ENCODE measurements at places on chromosomes 4 and X.
A peak's percentile ranks its signal among the peaks of the same experiment; 100 is the strongest.

GRCh38 chr4:158523990-158524535, 2.4 kb downstream of the RXFP1 start:
- no peak for DNase-seq

DNA sequence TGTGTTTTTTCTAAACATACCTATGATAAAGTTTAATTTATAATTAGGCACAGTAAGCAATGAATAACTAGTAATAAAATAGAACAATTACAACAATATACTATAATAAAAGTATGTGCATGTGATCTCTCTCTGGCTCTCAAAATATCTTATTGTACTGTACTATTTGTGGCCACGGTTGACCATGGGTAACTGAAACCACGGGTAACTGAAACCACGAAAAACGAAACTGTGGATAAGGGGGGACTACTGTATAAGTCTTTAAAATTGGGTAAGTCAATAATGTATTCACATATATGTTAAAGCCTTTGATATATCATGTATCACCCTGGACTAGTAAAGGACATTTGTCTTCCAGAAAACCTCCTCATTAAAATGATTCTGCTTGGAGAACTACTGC, 20.0 kb downstream of the TMEM154 start:
- no peak for DNase-seq

DNA sequence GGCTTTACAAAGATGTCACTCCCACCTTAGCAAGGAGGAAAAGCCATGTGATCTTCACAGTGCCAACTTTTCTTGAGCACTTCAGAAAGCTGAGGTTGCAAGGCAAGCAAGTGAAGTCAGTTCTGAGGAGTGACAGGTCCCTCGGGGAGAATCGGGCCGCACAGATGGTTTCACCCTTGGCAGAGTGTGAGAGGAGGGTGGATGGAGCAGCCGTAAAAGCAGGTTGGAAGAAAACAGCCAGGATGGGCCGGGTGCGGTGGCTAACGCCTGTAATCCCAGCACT, 43.6 kb upstream of the TLR3 start:
- DNase-seq, result no peak

DNA sequence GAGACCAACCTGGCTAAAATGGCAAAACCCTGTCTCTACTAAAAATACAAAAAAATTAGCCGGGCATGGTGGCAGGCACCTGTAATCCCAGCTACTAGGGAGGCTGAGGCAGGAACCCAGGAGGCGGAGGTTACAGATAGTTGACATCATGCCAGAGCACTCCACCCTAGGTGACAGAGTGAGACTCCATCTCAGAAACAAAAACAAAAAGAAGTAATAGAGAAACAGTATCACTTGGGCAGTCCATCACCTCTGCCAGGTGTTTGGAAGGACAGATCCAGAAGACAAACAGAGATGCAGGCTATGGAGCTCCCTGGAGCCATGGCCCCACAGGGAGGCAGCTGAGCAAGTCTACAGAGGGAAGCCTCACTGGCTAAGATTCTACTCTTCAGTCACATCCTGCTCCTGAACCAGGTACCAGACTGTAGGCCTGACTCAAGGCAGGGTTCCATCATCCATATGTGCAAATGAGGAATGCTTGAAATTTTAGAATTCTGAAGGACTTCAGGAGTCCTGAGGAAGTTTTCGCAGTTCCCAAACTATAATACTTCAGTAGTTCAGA, 81.4 kb upstream of the CPEB2 start:
- DNase-seq, result no peak

DNA sequence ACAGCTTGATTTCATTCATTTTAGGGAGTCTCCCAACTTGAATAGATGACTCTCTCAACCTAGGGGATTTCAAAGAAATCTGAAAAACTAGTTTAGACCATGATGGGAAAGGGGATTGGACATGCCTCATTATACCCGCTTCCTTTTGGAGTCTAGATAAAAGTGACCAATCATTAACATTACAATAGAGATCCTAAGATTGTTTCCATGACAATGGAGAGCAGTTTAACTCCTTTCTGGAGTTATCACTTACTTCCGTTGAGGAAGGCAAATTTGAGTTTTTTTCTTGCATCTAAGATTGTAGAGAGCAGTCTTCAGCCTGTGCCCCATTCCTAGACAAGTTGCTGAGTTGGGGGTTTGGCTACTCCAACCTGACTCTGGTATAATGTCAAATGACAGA, 11.4 kb upstream of the IL15 start:
- no peak for DNase-seq

GRCh38 chrX:39808471-39808917, 289.3 kb downstream of the BCOR start:
- no peak for DNase-seq

DNA sequence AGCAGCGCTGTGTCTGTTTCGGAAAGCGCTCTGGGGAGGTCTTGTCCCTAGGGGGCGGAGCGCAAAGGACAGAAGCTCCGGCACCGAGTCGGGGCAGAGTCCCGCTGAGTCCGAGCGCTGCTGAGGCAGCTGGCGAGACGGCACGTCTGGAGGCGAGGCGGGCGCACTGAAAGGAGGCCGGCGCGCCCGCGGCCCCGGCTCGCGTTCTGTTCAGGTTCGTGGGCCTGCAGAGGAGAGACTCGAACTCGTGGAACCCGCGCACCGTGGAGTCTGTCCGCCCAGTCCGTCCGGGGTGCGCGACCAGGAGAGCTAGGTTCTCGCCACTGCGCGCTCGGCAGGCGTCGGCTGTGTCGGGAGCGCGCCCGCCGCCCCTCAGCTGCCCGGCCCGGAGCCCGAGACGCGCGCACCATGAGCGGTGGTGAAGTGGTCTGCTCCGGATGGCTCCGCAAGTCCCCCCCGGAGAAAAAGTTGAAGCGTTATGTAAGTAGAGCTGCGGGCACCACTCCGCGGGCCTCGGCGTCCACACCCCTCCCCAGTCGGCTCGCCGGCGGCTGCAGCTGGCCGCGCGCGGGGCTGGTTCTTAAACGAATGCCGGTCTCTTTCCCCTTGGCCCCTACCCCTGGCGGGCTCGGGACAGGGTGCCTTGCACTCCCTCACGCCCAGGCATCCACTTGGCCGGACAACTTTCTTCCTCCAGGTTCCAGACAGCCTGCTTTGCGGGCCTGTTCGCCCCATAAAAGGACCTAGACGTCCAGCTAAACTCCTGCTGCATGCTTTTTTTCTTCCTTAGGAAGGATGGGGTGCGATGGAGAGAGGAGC, at the start of gene GAB1:
Gene GAB1 (plus strand): TSS at position 96 of the 819 bp plus-strand sequence. CDS start 313 bp downstream, at position 409.
- DNase-seq, result peak; percentile 83

DNA sequence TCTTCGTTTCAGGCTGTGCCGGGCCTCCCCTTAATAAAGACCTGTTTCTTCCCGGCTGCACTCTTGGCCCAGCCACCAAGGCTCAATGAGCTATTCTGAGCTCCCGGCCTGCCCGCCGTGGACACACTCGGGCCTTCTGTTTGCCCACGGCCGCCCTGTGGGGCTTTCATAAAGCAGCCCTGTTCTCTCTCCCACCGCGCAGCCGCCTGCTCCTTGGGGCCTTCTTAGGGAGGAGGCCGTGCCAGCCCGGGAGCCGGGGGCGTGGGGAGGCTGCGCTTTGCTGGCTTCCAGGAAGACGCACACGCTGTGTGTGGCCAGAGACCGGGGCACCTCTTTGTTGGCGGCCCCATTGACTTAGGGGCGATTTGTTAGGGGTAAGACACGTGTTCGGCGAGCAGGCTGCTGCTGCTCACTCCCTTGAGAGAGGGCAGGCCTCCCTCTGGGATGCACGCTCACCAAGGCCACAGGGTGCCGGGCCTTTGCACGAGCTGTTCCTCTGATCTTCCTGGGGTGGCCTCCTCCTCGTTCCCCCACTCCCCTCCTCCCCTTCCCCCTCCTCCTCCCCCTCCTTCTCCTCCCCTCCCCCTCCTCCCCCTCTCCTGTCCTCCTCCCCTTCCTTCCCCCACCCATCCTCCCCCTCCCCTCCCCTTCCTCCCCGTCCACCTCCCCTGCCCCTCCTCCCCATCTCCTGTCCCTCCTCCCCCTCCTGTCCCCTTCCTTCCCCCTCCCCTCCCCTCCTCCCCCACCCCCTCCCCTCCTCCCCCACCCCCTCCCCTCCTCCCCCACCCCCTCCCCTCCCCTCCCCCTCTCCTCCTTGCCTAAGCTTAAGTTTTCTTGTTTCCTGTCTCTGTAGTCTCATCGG, 11.3 kb downstream of the BLOC1S4 start:
- peak; percentile 86 for DNase-seq

GRCh38 chr4:11424000-11424399, 4.7 kb downstream of the HS3ST1 start:
- DNase-seq, result no peak

- no peak for DNase-seq
These were observed 61.2 kb downstream of the TSC22D3 start for GRCh38 chrX:107714206-107714891.

GRCh38 chr4:110514889-110515479, 39.0 kb downstream of the ENPEP start:
- no peak for DNase-seq

DNA sequence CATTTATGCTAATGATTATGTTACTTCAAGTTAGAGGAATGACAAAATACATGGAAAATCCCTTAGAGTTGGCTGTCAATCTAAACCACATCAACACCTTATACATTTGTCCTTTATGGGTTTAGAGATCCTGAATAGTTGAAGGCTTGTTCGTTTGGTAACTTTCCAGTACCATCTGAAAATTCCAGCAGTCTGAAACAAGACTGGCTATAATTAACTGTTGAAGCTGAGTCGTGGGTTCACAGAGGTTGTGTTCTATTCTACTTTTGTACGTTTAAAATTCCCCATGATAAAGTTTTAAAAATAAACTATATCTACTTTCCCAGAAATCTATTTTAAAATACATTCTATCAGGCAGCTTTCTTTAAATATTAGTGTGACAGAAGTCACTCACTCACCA, 73.0 kb downstream of the USP46 start:
- DNase-seq, result no peak

DNA sequence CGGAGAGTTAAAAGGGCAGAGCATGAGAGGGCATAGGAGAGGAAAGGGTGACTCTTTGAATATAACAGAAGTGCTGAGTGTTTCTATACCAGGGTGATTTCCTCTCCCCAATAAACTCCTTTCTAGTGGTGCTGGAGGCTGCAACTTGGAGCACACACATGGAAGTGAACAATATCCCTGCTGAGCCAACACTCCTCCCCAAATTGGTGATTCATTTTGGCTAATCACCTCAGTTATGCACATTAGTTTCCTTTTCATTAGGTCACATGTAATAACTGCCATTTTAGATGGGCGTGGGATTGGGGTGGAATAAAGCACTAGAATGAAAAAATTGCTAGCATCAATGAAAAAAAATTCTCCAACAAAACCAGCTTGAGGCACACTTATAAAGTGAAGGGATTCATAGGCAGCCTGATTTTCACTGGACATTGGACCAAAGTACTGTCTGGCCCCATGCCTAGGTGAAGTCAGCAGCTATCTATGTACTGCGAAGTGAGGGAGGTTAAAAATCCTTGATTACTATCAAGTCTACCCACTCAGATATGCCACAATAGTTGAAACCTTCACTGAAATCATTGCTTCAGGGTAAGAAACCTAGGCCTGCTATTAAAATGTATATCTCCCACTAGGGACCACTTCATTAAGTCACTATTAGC, 174.0 kb downstream of the GLUD2 start:
- DNase-seq, result no peak

GRCh38 chr4:158201876-158202275, 8.4 kb upstream of the TMEM144 start:
- no peak for DNase-seq

DNA sequence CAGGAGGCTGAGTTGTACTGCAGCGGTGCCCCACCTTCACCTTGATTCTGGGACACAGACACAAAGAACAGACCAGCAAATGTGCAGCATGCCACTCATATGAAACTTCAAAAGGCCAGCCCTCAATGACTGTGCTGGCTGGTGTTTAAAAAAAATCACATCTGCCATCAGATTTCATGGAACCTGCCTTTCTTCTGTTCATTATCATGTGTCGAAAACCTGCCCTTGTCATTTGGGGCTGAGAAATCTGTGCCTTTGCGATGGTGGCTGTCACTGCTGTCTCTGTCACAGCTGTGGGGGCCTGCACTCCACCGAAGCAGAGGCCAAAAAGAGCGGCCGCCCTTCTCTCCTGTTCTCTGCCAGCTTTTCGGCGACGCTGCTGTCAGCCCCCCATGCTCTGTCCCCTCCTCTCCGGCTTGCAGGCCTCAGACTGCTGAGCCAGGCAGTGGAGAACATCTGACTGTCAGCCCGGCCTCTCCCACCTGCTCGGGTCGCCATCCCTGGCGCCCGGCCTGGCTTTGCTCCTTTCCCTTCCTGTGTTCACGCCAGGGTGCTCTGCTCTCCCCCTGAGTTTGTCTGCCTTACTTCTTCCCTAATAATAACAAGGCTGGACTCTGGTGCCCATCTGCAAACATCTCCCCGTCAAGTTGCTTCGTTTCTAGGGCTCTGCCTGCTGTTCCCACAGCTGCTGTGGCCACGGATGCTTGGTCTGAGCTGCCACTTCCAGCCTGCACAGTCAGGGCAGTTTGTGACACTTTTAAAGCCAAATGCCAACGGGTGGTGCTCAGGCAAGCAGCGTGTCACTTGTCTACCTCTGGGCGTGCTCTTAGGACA, 355.2 kb downstream of the UNC5C start:
- peak; percentile 52 for DNase-seq

- no peak for DNase-seq
These were observed 126.3 kb upstream of the CBR4 start for GRCh38 chr4:169136330-169136729.

DNA sequence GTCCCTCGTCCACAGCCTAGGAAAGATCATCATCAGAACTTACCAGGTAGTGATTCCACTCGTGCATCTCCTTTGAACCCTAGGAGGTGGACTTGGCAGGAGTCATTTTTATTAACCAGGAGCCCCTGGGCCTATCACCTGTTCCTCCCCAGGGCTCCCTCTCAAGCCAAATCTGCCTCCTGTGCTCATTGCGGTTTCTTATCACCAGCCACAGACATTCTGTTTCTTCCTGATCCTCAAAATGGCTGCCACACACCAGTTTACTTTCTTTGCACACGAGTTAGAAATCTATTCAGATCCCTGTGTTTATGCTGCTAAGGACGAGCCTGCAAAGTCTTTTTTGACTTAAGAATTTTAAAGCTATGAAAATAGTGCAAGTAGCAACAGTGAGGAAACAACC, 354.5 kb upstream of the BOD1L1 start:
- no peak for DNase-seq

- no peak for DNase-seq
These were observed 7.6 kb downstream of the SFRP2 start for GRCh38 chr4:153781280-153781679.

- no peak for DNase-seq
These were observed 23.3 kb downstream of the BRCC3 start for GRCh38 chrX:155094468-155095061.

DNA sequence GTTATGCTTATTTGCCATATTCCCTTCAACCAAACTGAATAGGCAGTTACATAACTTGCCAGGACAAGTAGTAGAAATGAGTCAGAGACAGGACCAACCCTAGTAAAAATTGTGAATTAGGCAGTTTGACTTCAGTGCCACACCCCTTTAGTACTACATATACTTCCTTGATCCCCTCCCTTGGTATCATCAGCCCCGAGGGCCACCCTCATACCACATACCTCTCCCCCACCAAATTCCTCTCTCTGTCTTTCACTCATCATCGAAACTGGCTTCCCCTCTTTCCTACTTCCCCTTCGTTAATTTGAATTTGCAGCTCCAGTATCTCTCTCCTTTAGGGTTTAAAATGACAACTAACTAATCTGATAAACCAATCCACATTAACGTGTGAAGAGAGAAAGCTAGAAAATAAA, 7.9 kb upstream of the PTPN13 start:
- no peak for DNase-seq

All from spinal cord (tissue), 10 donors.